ENCODE measurements at places on chromosomes 7 and 10. TPM values are rescaled to one million over a fixed set of nuclear protein-coding genes. Genes with fewer than 3 reads are reported as not detected.

DNA sequence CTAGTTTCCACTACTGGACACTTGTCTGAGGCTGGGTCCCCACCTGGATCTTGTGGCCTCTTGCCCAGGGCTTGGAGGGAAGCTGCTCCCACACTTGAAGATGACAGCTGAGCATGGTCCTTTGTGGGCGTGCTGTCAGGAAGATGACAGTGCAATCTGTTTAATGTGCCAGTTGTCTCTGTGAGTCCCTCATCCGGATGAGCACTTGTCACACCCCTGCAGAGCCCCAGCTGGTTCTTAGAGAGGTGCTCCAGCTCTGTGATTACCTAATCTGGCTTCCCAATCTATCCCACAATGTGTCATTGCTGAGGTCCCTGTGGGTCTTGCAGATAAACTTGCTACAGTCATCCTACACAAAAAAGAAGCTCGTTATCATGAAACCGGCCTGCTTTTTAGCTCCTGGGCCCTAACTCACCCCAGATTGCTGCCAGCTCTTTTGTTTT is 34.8 kb upstream of the CCSER2 start:
- DNase-seq, result no peak

DNA sequence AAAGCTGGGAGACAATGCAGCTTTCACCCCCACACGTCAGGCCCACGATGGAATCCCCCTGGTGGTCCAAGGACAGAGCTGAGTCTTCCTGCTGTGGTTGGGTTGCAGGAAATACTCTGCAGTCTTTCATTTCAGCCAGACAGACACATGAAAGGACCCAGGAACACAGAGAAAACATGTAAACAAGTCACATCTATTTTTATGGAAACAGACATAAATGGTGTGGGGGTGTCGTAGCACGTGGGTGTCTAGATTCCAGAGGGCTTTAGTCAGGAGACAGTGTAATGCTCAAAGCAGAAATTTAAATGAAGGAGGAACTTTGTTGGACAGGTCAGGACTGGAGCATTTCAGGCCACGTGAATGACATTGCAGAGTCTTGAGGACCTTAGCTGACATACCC is 444.6 kb downstream of the SUGCT start:
- DNase-seq, result no peak

DNA sequence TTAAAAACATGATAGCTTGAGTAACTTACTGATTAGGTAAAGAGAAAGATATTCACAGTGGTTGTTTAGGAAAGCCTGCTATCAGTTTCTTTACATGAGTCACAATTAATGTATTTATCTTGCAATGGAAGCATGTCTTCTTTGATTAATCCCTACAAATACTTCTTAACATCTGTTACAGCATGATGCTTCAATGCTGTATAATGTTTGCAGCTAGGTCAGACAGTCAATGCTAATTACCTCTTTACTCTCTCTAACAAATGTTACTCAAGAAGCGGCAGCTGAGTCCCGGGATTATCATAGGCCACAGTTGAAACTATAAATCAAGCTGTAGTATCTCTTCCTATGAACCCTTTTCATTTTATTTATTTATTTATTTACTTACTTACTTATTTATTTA is 33.2 kb downstream of the ACBD5 start:
- DNase-seq, result no peak

GRCh38 chr10:79098596-79099015 is 29.8 kb downstream of the ZMIZ1 start:
- DNase-seq, result no peak

- no peak for DNase-seq
Measured at GRCh38 chr7:39212876-39213275, 235.2 kb downstream of the POU6F2 start.

DNA sequence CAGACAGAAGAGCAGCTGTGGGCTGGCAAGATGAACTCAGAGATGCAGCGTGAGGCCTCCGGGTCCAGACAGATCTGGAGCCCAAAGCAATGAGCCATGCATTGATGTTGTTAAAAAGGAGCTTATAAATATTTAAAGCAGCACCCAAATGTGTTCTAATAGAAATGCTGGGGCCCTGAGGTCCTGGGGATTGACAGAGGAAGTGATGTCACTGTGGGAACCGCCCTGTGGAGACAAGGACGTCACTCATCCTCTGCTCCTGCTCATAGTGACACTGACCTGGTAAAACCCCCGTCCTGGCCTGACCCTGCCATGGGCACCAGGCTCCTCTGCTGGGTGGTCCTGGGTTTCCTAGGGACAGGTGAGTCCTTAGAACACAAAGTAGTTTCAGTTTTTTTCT is 197.0 kb upstream of the PRSS58 start:
- no peak for DNase-seq

GRCh38 chr10:110505130-110505770 is 7.5 kb downstream of the DUSP5 start:
- DNase-seq, result no peak

NOLC1 gene
- 64.7 TPM for polyA plus RNA-seq

ELN gene
- 91.6 TPM for polyA plus RNA-seq

All from forelimb muscle (tissue), 1 donor.